ENCODE measurements at places on chromosomes 3 and 15.

DNA sequence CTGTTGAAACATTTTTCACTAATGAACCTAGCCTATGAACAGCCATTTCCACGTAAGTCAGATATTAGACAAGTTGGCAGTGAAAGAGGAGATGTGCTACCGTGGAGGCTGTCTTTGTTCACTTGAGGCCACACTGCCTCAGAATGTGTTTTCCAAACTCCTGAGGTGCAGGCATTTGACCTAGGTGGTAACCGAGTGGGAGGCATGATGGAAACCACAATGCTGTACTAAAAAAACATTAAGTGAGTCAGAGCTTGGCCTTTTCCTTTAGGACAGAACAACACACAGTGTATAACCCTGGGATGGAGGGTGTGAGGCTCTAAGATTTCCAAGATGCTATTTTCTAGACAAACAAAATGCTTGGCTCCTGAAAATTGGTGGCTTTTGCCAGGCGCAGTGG lies 406.3 kb downstream of the SOX2 start:
- no peak for DNase-seq

GRCh38 chr3:22315925-22316324 lies 564.9 kb upstream of the ZNF385D start:
- no peak for DNase-seq

DNA sequence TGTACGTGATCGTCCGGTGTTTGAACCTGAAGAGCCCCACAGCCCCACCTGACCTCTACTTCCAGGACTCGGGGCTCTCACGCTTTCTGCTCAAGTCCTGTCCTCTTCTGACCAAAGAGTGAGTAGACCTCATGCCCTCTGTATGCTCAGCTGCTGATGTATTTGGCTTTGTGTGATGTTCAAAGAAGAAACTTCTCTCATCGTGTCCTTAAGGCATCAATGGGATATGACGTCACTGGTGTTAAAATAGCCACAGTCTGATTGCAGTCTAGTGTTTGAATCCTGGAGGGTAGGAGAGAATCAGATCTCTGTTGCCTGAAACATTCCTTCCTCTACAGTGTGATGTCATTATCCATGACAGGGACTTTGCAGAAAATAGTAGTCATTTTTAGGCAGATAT lies 28.1 kb downstream of the ABHD2 start:
- no peak for DNase-seq

GRCh38 chr3:177855021-177855420 lies 657.7 kb upstream of the TBL1XR1 start:
- DNase-seq: no peak

DNA sequence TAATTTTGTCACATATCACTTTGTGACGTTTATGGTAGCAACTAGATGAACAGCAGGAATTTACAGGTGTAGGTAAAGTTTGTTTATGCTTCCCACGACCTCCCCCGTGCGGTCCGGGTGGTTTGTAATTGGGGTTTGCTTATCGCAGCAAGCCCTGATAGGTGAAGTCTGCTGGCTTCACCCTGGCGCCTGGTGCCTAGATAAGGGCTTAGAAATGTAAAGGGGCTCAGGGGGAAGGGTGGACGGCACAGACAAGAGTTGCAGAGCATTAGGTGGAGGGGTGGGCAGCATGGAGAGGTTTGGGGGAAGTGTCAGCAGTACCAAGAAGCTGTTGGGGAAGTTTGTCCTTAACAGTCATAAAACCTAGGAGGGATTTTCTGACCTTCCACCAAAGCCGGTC lies 108.1 kb upstream of the RNF7 start:
- no peak for DNase-seq

DNA sequence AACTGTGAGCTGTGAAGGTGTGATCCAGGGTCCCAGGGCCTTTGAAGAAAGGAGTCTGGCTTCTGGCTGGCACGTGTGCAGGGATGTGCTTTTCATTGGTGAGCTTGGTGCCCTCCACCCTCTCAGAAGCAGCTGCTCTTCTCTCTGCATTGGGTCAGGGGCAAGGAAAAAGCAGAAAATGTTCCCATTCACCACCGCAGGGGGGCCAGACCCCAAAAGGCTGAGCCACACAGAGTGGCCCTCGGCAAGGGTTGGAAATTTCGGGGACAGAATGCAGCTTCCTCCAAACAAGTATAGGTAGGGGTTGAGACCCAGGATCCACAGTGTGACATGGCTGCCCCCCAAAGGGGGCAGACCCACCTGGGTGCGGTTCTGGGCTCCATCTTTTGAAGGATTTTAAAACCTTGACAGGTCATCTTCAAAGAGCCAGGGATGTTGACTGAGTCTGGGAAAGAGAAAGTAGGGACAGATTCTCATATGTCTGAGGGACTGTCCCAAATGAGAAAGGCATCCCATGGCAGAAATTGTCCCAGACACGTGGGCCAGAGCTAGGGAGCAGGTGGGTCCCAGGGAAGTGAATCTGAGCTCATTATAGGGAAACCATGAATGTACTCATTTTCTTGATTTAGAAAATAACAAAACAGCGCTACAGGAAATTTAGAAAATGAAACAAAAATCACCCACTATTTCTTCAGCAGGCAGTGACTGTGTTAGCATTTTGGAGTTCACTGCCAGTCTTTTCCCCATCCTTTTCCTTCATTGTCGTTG lies 2.7 kb downstream of the CSK start:
- no peak for DNase-seq

DNA sequence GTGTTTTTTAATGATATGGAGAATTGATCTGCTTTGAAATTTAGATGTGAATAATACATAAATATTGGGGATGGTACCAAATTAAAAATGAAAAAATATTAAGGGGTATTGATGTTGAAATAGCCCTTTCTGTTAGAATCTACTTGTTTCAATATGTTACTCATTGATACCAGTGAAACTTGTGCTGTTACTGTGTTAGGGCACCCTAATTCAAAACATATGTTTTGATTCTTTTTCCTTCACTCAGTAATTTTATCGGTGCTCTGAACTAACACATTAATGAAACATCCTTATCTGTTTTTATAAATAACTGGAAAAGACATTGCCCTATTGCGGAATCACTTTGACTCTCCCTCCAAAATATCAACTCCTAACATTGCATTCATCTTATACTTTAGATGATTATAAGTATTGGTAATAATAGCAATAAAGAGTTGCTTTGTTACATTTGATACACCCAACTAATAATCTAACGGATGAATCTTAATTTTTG lies 52.0 kb upstream of the CCNB2 start:
- no peak for DNase-seq

- DNase-seq: no peak
Observed at GRCh38 chr3:177037241-177037640, 160.0 kb downstream of the TBL1XR1 start.

GRCh38 chr3:133535971-133536881 lies 37.3 kb upstream of the CDV3 start:
- DNase-seq: no peak

DNA sequence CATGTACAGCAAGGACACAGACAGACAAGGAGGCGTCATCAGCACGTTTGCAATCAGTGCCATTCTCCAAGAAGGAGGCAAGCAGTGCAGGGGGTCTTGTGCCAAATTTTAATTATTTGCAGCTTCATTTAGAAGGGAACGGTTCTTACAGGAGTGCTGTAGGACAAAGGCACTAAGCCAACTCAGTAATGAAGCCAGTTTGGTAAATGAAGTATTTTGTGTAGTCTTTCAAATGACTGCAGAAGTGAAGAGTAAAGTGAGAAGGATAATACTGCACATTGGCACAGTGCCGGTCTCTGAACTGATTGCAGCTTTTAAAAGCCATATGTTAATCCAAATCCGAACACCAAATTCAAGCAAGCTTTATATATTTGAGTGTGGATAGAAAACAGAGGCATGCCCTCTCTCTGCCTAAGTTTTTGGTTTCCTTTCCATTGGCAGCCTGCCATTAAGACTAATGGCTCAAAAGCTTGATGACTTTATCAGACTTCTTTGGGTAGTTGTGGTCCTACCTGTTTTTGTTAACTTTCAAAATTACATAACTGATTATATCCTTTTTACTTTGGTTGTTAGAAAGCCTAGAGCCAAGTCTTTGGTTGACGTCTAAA lies 101.3 kb downstream of the SENP2 start:
- no peak for DNase-seq

GRCh38 chr3:72999951-73000350 lies 3.3 kb downstream of the PPP4R2 start:
- DNase-seq: no peak

DNA sequence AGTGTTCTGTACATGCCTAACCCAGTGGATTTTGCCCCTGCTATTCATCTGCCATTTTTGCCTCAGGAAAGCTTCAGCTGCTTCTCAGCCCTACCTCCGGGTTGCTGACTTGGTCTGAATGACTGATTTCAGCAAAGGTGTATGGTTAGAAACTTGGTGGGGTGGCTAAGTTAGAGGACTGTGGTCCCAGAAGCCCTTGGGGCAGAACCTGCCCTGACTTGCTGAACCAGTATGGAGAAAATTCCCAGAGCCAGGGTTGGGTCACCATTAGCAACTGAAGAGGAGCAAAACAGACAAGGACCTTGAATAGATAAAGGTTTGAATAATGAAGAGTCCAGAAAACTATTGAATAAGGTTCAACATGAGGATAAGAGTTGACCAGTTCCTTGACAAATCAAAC lies 6.1 kb upstream of the WWTR1 start:
- no peak for DNase-seq

DNA sequence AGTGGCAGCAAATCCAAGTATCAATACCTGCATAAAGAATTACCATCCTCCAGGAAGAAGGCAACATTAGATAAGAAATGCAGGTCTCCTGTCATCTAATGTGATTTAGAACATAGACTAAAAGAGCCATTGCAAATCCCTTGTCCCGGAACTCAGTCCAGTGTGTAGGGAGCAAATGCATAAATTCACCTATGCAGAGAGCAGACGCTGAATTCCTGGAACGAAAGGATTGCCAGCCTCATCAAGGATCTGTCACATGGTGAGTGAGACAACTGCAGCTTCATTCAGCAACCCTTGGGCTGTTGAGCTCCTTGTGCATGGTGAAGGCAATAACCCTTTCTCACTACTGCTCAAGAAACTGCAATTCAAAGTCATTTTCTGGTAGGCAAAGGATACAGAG lies 696.8 kb upstream of the CFAP20DC start:
- no peak for DNase-seq

DNA sequence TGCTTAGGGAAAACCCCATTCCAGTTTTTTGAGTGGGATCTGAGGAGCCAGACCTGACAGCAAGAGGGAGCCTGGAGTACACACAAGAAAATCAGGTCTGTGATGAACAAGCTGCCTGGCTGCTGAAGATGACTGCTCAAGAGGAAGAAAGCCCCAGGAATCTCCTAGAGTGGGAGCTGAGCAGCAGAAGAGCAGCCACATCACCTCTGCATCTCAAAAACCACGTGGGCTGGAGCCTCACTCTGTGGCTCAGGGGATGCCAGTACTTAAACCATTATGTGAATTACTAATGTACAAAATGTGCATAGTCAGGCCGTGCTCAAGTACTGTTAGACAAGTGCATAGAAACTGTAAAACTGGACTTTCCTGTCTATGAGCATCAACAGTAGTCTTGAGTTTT lies 52.4 kb downstream of the SLC9A9 start:
- DNase-seq: no peak
